ENCODE measurements at places on chromosomes 7 and 10. TPM values are rescaled to one million over a fixed set of nuclear protein-coding genes. Genes with fewer than 3 reads are reported as not detected.

- DNase-seq, result no peak
Observed at GRCh38 chr7:138324941-138325340, 135.1 kb upstream of the TRIM24 start.

The RINT1 gene
- 14.6 TPM for total RNA-seq

DNA sequence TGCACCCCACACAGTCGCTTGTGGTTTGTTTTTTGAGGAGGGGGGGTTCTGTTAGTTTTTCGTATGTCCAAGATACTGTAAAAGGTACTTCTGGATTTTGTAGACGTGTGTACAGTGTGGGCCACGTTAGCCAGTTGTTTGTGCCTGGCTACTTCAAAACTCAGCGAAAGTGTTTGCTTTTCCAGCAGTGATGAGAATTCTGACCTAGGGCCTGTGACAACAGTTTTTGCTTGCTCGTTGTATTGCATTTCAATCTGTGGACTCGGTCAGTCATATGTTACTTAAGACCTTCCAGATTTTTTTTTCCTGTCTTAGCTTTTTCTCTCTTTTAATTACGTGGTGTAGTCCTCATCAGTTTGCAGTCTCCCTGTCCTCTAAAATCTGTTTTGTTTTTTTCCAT, 338.9 kb upstream of the GALNT17 start:
- no peak for DNase-seq

DNA sequence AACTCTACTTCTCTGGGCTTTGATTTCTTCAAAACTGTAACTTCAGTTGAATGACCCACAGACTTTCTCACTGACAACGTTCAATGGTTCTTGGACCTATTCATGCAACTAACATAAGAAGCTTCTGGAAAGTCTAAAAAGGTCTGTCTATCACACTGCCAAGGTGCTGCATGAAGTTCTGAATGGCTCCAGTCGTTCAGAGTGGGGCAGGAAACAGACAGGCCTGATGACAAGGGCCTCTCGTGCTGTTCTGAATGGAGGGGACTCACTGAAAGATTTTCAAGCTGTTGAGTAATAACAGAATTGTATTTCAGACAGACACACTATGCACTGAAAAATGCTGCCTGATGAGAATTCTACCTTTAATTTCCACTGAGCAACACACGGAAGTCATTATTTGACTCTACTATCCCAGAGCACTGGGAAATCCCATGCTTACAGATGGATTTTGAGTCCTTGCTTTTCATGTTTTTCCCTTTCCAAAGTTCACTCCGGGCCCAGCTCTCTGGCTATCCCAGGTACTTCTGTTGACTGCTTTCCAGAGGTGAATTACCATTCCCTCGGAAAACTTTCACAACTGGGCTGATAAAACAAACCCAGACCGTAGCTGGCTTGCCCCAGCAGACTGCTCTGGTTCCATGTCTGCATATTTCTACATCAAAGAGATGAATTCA, 204.9 kb upstream of the FRMD4A start:
- DNase-seq, result no peak

The ODAD2 gene
- 0.32 TPM for total RNA-seq

DNA sequence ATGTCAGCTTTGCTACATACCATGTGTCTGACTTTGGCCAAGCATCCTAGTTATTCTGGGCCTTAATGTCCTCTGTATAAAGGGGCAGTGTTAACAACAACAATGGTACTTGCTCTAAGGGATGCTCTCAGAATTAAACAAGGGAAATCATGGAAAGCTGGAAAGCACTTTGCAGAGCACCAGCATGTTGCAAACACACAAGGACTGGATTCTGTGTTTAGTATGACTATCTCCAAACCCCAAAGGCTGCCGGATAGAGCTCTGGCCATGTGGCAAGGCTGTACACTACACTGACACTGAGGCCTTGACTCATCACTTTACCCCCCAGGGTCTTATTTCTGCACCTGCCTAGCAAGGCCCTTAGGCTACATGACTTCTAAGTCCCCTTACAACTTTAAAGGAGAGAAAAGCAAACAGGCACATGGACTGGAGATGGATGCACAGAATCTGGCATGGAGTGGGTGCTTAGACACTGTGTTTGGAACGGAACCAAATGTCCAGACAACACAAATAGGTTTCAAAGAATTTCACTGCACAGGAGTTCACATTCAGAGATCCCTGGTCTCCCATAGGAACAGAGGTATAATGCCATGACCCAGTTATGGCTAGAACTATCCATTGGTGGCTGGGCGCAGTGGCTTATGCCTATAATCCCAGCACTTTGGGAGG, 74.6 kb downstream of the FAM13C start:
- no peak for DNase-seq

DNA sequence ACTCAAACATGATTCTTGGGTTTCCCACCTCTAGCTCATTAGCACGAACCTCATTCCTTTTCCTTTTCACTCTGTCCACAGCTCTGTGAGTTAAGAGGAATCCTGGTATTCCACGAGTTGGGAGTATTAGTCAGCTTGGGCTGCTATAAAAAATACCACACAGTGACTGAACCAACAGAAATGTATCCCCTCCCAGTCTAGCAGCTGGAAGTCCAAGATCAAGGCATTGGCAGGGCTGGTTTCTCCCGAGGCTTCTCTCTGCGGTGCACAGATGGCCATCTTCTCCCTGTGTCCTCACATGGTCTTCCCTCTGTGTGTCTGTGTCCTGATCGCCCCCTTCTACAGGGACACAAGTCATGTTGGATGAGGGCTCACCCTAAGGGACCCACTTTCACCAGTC, 261.6 kb downstream of the TNS3 start:
- DNase-seq, result no peak

GRCh38 chr10:14740684-14741247, 33.9 kb downstream of the FAM107B start:
- no peak for DNase-seq

The STK31 gene
- total RNA-seq, result 0.07 TPM

- DNase-seq, result no peak
Observed at GRCh38 chr10:100508691-100509150, 10.9 kb downstream of the SEC31B start.

The WNT8B gene
- not detected for total RNA-seq

DNA sequence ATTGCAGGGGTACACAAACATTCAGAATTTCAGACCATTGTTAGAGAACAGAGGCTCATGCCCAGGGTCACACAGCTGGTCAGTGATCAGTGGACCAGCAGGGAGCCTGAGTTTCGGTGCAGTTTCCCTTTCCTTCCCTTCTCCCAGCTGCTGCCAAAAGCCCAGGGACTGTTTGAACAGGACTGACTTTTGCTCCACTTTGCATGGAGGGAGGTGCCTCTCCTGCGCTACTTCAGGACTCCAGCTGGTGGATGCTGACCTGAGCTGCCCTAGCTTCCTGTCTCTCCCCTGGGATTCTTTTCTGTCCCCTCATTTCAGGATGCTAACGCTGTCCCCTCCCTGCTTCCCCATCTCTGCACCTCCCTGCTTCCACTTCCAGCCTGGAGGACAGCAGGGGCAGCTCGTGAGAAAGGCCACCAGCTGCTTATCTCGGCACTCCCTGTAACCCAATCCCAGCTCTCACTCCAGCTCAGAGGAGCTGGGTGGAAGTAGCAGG, 14.5 kb downstream of the SH2D4B start:
- no peak for DNase-seq

- DNase-seq, result peak; percentile 58
Observed at GRCh38 chr10:29998142-29998808, 61.1 kb downstream of the JCAD start.

The TMEM225B gene
- total RNA-seq, result not detected

The PPP1R9A gene
- total RNA-seq, result 9.3 TPM

GRCh38 chr7:33971106-33971505, 65.8 kb downstream of the BMPER start:
- no peak for DNase-seq

- DNase-seq, result no peak
Observed at GRCh38 chr7:140501966-140502365, 22.7 kb upstream of the MKRN1 start.

DNA sequence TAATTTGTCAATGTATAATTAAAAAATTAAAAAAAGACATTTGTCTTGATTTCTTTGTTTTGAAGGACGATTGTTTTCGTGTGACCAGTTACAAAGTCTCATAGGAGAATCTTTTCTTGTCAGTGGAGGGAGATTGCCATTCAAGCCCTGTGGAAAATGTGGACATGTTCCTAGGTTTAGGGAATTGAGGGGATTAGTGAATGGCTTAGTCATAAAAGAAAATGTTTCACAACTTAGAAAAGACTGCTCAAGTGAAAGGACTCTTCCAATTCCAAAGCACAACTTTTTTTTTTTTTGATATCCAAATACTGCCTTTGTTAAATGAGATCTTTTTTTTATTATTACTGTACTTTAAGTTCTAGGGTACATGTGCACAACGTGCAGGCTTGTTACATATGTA, 140.7 kb upstream of the HABP2 start:
- DNase-seq, result no peak

The MLXIPL gene
- total RNA-seq, result not detected

DNA sequence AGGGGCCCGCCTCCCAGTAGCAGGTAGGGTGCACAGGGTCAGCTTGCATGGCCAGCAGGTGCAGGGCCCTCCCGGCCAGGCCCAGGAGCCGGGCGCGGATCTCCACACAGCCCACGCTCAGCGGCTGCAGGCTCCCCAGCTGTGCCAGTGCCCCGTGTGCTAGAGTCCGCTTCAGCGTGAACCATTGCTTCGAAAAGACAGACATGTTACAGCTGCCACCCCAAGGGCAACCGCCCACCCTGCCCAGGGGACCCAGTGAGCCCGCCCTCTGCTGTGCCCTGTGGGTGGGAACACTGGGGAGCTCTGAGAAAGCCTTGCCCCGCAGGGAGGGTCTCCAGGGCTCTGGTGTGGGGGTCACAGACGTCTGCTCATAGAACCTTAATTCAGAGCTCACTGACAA, 64.3 kb upstream of the NKX6-2 start:
- DNase-seq, result no peak

- DNase-seq, result no peak
Observed at GRCh38 chr10:75773231-75773780, 341.9 kb downstream of the LRMDA start.

The CNTNAP2 gene
- not detected for total RNA-seq

DNA sequence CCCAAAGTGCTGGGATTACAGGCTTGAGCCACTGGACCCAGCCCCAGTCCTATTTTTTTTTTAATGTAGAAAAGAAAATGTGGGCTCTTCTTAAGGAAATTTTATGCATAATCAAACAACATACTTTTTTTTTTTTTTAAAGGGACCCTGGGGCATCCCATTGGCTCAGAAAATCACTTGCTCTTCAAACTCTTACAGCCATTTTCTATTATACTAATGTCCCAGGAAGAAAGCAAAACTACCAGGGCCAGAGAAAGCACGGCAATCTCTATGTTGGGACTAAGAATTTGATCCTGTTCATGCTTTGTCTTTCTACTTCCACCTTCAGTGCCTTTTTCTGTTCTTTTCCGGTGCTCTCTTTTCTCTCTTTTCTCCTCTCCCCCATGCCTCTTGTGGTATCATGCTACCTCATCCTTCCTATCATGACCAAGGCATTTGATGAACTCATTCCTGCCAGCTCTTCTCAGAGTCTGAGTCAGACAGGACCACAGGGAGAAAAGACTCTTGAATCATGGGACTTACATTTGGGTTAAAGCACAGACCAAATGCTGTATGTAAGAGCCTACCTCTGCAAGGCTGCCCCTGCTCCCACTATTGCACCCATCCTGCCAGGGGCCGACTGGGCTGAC, 76.4 kb upstream of the CCNY start:
- DNase-seq, result no peak

DNA sequence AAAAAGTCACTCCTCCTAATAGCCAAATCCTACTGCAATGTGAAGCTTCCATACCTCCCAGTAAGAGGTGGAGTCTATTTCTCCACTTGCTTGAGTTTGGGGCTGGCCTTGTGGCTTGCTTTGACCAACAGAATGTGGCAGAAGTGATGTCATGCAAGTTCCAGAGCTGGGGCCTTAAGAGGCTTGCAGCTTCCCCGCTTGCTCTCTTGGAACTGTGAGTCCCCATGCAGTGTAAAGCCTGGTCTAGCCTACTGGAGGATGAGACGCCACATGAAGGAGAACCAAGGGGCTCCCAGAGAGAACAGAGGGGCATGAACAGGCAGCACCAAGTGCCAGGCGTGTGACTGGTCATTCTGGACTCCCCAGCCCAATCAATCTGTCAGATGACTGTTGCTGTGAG, 58.6 kb upstream of the OPALIN start:
- no peak for DNase-seq

- no peak for DNase-seq
Observed at GRCh38 chr7:25968205-25968993, 183.6 kb upstream of the NFE2L3 start.

The CPA4 gene
- 0.59 TPM for total RNA-seq

DNA sequence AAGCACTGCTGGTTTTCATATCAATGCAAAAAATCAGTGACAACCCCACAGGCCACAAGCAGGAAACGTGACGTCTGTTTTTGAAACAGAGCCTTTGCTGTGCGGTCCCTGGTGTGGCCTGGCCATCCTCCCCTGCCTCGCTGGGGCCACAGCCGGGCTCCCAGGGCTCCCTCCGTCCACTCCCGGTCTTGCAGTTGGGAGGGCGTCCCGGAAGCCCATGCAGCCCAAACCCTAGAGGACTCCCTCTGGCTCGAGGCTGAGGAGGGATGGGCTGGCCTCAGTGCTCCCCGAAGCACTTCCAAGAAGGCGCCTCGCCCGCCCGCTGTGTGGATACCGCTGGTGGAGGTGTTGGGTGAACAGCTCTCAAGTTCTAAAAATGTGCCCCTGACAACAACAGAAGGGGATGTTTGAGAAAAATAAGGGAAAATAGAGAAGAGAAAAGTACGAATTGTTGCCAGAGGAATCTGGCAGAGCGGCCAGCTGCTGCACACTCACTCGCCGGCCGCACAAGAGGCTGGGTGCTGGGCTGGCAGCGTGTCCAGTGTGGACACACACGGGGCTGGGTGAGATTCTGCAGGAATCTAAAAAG, 73.5 kb downstream of the ZRANB1 start:
- no peak for DNase-seq

The ADGRA1 gene
- total RNA-seq, result not detected

Measured in pulmonary artery endothelial cell (primary cell).